ENCODE measurements at places on chromosomes 2 and 18.

- DNase-seq = no peak
These were observed 44.6 kb downstream of the UBE2E3 start for GRCh38 chr2:181025004-181025403.

GRCh38 chr2:227862227-227862740, 9.1 kb upstream of the DAW1 start:
- no peak for DNase-seq

GRCh38 chr2:43169099-43169945, 57.1 kb downstream of the ZFP36L2 start:
- peak; percentile 51 for DNase-seq

- DNase-seq = no peak
These were observed 460.8 kb downstream of the IRS1 start for GRCh38 chr2:226338825-226339224.

DNA sequence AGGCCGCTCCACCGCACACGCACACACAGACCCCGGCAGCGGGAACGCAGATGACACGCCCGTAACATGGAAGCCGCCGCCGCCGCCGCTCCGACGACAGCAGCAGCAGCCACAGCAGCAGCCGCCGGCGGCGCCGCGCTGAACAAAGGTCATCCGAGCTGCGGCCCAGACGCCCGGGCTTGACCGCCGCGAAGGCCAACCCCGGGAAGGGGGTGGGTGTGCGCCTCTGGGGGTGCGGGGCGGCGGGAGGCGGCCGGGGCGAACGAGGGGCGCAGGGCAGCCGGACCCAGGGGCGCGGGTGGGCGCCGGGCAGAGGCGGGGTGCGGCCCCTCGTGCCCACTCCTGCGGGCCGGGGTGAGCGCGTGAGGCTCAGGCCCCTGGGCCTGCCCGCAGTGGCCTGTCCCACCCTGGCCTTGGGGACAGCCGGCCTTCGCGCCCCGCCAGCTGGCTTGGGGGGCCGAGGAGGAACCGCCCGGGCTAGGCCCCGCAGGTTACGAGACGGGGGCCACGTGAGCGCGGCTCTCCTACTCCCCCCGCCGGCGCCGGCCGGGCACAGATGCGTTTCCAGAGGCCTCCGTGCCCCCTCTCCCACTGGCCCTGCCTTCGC, 1.0 kb upstream of the ZNF532 start:
- peak; percentile 47 for DNase-seq
